RWPE1 (cell line): ENCODE measurements at places on chromosomes 12 and 14.

DNA sequence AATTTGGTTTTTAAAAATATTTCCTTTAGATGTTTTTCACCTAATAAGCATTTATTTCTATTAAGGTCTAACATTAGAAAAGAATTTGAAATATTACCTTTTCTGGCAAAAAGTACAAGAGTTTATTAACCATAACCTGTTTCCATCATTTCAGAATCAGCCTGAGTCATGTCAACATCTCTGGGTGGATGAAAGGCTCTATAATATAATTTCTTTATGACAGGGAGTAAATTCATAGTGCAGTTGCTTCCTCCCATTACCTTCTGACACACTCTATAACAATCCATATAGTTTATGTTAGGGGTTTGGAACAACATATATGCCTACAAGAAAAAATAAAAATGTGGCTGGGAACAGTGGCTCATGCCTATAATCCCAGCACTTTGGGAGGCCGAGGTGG is 134.5 kb downstream of the SLC2A13 start:
- no peak for DNase-seq

DNA sequence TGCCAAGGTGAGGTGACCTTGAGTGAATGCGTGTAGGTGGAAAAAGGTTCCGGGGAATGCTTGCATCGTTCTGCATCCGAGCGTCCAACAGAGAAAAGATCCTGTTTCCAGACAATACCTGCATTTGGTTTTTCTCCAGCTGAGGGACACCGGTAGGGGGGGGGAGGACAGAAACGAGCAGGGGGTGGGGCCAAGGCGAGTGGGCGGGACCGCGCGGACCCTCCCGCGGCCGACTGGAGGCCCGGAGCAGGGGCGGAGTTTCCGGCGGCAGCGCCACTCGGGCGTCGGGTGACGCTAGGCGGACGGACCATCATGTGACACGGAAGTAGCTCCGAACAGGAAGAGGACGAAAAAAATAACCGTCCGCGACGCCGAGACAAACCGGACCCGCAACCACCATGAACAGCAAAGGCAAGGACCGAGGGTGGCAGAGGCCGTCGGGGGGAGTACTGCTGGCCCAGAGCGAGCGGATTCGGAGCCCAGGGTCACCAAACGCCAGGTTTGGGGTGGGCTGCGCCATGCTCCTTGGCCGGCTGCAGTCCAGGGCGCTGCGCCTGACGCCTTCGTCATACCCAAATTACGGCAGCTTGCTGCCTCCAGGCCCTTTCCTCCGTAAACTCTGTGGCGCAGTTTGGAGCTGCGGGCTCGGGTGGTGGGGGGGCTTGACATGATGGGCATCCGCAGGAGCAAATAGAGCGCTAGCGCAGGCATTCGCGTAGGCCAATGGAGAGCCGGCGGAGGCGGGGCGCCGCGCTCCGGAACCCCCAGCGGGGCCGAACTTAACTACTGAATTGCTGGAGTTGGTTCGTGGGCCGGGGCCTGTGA is at the start of gene DAZAP2:
Gene DAZAP2 (plus strand): TSS at position 317 of the 825 bp plus-strand sequence. CDS start 82 bp downstream, at position 399.
- DNase-seq: peak; percentile 98

DNA sequence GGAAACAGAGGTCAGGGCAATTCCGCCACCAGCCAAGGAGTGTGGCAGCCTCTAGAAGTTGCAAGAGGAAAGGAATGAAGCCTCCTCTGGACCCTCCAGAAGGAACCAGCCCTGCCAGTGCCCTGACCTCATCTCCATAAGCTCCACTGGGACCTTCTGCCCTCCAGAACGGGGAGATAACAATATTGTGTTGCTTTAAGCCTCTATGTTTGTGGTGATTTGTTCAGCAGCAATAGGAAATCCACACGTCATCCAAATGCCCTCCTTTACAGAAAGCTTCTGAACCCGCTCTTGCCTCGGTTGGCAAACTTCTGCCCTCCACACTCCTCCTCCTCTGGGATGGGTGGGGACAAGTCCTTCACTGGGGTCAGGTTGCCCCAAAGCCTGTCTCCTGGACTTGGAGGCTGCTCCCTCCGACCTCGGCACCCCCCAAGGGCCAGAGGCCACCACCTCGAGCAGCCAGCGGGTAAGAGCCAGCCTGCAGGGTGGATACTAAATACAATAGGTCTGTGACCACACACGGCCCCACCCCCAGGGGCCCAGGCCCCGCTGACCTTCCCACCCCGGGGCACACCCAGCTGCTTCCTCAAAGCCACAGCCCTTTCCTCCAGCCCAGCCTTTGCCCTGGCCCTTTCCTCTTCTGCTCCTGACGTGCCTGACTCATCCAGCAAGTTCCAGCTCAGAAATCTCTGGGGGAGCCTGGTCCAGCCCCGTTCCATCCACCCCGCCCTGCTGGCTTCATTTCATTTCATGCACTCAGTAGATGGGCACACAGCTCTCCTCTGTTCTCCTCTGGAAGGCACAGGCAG is 58.7 kb upstream of the NCOR2 start:
- peak; percentile 77 for DNase-seq

GRCh38 chr12:977156-977555 is 13.9 kb upstream of the ERC1 start:
- DNase-seq: no peak

- DNase-seq: no peak
Observed at GRCh38 chr12:27464220-27464554, 17.7 kb downstream of the SMCO2 start.

DNA sequence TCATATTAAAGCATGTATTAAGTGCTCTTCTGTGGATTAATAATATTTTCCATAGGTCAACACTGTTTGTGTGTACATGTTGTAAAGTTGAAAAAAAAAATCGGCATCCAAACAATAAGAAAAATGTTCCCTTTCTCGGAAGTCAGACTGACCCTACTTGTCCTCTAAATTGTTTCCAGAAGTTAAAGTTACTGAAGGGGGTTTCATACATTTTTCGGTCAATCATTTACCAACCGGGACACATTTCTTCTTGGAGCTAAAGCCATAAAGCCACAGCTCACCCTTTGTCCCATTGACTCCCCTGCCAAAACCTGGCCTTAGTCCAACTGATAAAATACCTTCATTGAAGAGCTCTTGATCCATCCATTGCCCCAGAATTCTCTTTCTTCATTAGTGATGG is 230.0 kb downstream of the ANO2 start:
- DNase-seq: no peak

DNA sequence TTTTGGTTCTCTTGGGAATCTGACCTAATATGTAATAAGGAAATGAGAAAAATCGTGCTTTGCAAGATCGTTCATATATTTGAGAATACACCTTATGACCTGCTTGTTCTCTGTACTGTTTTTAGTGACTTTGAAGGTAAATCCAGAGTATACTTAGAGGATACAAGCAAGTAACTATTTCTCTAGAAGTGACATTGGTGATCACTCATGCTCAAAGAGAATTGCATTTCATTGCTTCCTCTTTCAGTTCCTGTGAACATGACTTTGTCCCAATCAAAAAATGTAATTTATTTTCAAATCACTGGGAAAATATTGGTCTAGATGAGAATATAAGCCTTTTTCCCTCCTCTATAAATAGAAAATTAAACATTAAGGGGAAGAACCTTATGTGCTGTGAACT is 2.7 kb downstream of the KTN1 start:
- DNase-seq: no peak

DNA sequence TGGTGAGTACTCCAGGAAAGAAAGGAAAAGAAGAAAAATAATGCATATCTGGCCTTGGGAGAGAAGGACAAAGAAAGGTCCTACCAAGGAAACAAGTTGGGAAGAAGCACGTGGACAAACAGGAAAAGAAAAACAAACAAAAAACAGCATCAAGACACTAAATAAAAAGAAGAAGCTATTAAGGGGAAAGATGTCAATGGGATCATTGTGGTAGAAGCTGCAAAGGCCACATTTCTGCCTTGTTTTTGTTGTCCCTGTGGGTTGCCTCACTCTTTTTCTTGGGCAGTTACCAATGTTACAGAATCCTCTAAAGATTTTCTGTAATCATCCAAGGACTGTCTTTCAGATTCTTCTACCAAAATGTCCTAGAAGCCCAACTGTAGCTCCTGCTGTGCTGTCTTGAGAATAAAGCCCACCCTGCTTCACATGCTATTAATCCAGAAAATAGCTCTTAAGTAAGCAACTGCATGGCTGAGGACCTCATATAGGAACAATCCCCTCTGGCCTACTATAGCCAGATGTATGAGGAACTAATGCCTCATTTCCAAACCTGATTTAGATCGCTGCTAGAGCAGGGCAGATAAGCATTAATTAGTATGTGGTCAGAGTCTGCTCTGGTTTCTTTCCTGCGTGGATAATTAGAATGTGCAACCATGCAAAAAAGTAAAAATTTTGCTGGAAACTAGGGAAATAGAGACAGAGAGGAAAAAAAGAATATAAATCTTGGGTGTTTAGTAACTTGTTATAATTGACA is 10.2 kb upstream of the CPNE8 start:
- no peak for DNase-seq

DNA sequence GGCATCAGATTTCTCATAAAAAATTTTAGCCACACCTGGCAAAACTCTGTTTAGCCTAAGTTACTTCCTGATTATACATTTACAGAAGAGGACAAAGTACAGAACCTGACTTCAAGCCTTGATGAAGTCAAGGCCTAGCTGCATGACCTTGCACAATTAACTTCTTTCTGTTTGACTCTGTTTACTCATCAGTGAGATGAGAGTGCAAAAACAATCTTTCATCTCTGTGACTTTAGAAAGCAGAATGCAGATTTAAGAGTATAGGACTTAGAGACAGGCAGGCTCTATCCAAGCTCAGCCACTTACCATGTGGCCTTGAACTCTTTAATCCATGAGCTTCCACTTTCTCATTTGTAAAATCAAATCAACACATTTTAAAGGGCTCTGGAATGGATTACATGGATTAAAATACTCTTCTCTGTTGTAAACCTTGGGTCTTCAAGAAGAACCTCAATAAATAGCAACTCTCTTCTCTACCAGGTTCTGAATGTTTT is 1178.9 kb downstream of the FLRT2 start:
- DNase-seq: no peak

DNA sequence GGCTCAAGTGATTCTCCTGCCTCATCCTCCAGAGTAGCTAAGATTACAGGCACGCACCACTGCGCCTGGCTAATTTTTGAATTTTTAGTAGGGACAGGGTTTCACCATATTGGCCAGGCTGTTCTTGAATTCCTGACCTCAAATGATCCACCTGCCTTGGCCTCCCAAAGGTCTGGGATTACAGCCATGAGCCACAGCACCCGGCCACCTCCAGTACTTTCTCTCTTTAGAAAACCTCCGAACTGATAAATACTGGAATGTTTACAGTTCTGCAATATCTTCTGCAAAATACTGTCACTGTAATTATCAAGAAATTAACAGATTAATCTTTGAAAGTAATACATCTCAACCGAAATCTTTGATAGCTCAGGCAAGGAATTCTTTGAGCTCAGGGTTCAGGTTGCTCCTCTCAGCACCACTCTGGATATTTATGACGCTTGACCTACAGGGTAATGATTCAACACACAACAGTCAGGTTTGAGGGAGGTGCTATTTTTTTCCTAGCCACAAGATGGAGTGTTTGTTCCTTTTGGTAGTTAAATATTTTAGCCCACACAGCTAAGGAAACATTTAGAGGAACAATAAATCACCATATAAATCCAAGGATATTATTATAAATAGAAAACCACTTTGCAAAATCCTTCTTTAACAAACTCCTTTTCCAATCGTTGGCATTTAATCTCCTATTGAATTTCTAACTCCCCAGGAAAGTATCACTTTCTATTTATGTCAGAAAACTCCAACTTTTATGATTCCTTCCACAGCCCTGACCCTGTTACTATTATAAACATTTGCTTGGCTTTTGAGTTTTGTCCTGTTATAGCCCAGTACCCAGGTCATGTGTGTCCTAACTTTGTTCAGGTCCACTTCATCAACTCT is 48.6 kb upstream of the GTF2A1 start:
- DNase-seq: peak; percentile 84

DNA sequence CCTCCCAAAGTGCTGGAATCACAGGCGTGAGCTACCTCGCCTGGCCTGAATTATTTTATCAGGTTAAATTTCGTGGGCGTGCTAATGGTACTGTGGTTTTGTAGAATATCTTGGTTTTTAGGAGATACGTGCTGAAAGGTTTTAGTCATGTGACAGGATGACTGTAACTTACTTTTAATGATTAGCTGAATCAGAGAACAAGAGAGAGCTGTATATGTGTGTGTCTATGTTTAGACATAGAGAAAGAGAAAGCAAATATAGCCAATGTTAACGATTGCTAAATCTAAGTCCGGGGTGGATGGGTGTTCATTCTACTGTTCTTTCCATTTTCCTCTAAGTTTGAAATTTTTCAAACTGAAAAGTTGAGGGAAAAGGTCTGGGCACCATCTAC is 9.2 kb upstream of the PNMA1 start:
- no peak for DNase-seq

DNA sequence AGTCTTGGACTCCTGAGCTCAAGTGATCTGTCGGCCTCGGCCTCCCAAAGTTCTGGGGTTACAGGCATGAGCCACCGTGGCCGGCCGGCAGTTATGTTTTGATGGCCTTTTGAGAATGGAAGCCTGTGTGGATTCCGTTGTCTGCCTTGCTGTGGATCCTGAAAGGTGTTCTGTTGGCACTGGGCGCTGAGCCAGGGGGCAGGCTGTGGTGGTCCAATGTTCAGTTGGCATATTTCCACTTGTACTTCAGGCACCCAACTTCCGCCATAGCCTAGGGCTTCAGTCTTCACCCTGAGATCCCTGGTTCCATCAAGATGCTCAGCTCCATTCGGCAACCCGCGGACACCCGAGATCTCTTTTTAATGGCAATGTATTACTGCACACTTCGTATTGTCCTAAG is 6.3 kb upstream of the RPLP0 start:
- no peak for DNase-seq

- no peak for DNase-seq
Observed at GRCh38 chr12:98419795-98420404, 95.5 kb upstream of the TMPO start.

- no peak for DNase-seq
Observed at GRCh38 chr14:58981840-58982239, 206.6 kb upstream of the DAAM1 start.

- DNase-seq: no peak
Observed at GRCh38 chr12:62370189-62370588, 96.4 kb upstream of the MON2 start.
